Epithelial cell of esophagus (primary cell): ENCODE measurements at places on chromosomes 7 and 10.

GRCh38 chr10:97514344-97514743 lies 15.6 kb downstream of the UBTD1 start:
- no peak for DNase-seq

GRCh38 chr7:27169658-27170425 lies 4.3 kb downstream of the HOXA10 start:
- no peak for DNase-seq

DNA sequence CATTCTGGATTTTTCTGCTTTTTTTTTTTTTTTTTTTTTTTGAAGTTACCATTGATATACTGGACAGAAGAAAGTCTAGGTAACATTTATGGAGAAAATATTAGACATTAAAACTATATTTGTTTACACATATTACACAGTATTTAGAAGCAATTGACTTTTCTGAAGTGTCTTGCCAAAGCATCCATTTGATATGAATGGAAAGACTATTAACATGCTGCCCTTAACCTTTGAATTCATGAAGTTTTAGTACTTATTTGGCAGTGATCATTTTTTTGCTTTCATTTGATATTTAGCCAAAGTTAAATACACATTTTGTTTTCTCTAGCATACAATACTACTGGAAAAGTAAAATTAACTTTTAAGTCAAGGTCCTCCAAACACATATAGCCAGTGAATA lies 210.0 kb downstream of the SEMA3A start:
- DNase-seq: no peak

DNA sequence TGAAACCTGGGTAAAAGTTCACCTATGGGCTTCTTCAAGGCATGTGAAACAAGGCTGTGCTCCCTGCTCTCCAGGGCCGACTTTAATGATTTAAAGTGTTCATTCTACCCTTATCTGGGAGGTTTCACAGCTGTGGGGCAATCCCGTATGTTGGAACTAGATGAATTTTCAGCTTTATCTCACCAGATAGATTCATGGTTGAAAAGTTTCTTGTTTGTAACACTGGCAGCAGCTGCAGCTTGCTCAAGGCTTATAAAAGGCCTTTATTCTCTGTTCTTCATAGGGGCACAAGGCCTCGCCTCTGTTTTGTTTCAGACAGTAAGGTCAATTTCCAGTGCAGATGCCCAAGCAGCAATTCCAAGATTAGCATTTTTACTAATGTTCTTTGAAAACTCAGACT lies 70.4 kb upstream of the DNAJB12 start:
- no peak for DNase-seq

GRCh38 chr7:116724560-116725231 lies 52.7 kb downstream of the MET start:
- no peak for DNase-seq

DNA sequence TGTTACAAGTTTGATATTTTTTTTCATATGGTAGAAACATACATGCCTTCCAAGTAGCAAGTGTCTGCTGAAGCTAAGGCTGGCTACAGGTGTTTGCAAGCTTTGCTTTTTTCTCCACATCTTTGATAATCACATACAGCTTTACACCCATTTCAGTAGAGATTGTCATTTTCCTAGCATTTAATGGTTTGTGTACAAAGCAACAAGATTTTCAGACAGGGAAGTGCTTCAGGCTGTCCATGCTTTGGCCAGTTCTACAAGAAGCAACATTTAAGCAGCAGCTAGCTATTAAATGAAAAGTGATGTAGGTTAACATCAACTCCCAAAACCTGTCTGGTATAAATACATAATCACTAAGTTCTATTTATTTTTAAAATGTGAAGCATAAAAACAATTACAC lies 2.3 kb downstream of the HDAC9 start:
- DNase-seq: no peak

DNA sequence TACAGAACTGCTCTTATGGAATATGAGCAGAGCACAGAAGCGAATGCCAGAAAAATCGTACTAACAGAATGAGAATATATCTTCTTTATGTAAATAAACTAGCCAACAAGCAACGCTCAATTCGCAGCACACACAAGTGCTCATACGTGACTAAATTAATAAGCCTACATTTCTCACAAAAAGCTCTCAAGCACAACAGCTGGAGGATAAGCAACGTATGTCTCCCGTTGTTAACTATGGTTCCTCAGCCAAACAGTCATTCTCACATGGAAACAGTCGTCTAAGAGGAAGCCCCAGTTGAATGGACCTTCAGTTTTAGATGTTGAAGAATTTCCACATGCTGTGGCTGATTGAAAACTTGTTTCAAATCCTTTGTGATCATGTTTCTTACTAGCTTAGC lies 110.4 kb downstream of the PKD1L1 start:
- no peak for DNase-seq

GRCh38 chr10:88428442-88428841 lies 154.7 kb downstream of the RNLS start:
- DNase-seq: peak; percentile 63

- DNase-seq: no peak
These were observed 3.4 kb upstream of the SPAG6 start for GRCh38 chr10:22341926-22342196.

DNA sequence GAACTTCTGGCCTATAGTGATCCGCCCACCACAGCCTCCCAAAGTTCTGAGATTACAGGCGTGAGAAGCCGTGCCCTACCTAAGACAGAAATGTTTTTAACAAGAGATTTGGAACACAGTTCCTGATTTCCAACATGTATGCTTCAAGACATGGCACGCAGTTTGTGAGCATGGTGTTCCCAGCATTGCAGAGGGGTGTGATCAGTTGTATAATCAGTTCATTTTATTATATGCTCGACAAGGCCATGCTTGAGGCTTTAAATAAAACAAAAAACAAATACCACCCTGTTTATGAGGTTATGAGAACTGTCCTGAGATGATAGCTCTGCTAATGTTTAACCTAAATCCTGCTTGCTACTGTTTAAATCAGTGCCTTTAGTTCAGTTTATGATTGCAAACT lies 60.2 kb downstream of the TASOR2 start:
- no peak for DNase-seq

DNA sequence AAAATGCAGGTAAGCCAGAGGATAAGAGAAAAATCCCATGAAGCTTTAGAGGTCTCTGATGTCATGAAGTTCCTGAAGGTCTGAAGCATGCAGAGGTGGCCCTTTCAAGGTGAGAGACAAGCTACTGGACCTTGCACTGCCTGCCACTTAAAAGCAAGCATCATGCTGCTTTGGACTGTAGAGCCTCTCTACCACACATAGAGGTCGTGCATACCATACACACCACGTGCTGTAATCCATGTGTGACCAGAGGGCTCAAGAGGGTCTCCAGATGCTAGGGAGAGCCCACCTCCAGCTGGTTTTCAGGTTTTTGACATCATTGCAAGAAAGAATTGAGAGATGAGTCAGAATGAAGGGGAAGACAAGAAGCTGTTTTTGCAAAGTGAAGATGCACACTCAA lies 436.4 kb downstream of the TCERG1L start:
- DNase-seq: no peak

- peak; percentile 94 for DNase-seq
These were observed 380.3 kb upstream of the SEMA3C start for GRCh38 chr7:81298951-81299666.

- DNase-seq: no peak
These were observed 134.6 kb upstream of the MGMT start for GRCh38 chr10:129332476-129332875.

DNA sequence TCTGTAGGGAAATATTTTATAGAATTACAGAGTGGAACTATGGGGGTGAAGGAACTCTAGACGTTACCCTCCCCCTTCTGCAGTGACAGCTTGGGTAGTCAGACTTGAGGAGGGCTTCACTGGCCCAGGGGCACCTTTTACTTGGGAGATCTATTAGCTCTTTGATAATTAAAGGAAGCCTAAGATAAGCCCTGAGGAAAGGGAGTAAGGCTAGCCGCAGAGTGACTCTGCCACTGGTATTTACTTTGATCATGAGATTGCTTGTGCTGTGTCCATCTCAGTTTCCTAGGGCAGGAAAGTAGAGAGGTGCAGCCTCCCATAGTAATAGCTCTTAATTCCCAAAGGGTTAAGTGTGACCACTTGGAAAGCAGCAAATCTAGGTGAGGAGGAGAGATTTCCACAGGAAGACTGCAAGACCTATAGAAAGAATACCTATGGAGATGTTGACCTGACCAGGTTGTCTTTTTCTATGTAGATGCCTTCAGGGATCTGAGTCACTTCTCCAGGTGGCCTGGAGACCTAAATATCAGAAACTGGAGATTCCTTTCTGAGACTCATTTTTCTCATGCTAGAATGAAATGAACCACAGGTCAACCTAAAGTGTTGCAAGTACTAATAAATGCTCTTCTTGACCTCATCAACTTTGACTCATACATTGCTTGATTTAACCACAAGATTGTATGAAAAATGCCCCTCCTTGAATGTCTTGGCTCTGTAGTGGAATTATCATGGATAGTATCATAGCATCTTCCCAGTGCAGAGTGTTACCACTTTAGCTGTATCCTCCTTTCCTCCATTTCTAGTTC lies 447.3 kb upstream of the GHITM start:
- DNase-seq: no peak

- DNase-seq: no peak
These were observed 87.7 kb downstream of the GFRA1 start for GRCh38 chr10:116185199-116185867.

GRCh38 chr7:109997837-109998236 lies 1093.1 kb upstream of the LRRN3 start:
- DNase-seq: no peak

- DNase-seq: no peak
These were observed 85.4 kb downstream of the ICA1 start for GRCh38 chr7:8176370-8177081.

DNA sequence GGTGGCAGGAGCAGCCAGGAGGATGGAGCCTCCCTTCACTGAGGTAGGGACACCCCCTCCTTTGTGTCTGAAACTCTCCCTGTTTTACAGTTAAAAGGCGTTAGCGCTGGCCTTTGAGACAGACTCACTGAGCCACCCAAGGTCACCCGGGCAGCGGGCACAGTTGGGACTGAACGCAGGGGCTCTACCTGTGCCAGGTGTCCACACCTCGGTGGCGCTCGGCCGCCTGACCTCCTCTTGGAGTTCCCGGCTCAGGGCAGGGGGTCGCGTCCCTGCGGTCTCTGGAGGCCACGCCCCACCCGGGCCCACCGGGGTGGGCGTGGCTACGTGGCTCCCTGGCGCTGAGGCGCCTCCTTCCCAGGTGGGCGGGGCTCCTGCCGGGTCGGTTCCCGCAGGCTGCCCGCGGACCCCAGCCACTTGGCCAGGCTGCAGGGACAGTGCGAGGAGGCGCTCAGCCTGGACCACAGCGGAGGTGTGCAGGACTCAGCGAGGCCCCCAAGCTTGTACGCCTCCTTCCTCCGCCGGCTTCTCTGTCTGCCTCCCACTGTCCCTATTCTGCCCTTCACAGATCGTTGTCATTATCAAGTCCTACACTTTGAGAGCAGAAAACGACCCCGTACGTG lies 39.9 kb upstream of the LEP start:
- DNase-seq: no peak

- DNase-seq: peak; percentile 58
These were observed 22.3 kb downstream of the IMPDH1 start for GRCh38 chr7:128387216-128388144.

- no peak for DNase-seq
These were observed 610 bp downstream of the AVPI1 start for GRCh38 chr10:97686301-97686961.

DNA sequence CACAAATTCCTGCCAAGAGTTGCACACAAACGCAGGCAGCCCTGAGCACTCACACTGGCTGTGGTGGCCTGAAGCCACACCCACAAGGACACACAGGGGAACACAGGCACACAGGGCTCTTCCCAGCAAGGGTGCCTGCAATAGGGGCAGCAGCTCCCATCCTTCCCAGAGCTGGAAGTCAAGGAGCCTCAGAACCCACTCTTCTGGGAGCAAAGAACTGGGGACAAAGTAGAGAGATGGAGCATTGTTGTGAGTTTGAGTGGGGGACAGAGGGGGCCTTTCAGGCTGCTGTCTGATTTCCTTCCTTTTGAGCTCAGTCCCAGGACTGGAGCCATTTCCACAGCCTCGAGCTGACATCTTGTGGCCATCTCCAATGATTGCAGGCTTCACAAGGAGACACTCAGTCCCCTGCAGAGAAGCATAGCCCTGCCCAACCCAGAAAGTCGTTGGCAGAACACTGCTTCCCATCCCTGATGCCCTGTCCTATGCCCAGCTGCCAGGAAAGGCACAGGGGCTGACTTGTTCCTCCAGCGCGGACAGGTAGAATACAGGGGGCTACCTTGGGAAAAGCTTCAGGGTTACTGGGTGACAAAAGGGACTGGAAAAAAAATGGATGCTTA lies 34.4 kb upstream of the SLF2 start:
- peak; percentile 77 for DNase-seq

DNA sequence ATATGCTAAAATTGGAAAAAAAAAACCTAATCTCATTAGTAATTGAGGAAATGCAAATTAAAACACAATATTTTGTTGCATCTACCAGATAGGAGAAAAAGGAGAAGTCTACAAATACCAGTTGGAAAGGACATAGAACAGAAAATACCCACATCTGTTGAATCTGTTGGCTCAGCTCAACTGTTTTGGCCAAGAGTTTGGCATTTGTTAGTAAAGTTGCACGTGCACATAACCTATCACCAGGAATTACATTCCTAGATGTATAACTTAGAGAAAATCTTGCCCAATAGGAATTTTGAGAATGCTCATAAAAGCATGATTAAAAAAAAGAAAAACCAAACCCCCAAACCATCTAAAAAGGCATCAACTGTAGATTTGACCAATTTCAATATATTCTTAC lies 282.1 kb upstream of the BMPER start:
- DNase-seq: no peak

DNA sequence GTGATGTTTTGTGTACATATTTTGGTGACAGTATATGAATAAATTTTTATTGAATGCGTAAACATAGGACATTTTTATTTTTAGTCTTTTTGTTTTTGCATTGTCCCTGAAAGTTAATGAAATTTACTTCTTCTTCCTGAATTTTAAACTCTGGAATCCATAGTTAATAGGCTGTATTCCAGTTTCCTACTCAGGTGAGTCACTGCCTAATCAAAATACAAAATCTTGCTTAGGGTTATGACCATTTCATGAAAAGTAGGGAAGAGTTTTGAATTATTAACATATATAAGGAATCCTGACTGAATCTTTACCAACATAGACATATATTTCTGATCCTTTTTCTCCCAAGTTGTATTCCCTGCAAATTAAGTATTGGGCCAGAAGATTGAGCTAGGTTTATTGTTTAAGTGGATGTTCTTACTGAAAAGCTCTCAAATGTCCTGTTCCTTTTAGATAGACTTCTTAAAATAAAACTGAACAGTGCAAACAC lies 2.6 kb downstream of the CREM start:
- DNase-seq: no peak

- DNase-seq: no peak
These were observed 15.3 kb upstream of the CFAP69 start for GRCh38 chr7:90229682-90230081.

GRCh38 chr10:17031637-17032635 lies 97.7 kb downstream of the CUBN start:
- DNase-seq: no peak

- no peak for DNase-seq
These were observed 158.4 kb upstream of the NEBL start for GRCh38 chr10:21055339-21056135.

DNA sequence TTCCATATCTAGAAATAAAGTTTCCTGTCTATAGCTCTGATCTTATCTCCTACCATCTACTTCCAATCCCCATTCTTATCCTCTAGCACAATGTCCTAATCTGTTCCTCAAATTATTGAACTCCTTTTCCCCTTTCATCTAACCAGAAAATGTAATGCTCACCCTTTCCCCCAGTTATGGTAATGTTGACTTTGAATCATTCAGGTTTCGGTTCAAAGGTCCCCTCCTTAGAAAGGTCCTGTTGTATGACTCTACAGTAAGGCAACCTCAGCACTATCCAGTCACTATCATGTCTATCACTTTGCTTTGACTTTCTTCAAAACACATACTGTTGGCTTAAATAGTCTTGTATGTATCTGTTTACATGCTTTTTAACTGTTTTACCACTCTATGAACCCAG lies 264.2 kb upstream of the PCDH15 start:
- no peak for DNase-seq
